ENCODE measurements at places on chromosomes 5 and 9.

DNA sequence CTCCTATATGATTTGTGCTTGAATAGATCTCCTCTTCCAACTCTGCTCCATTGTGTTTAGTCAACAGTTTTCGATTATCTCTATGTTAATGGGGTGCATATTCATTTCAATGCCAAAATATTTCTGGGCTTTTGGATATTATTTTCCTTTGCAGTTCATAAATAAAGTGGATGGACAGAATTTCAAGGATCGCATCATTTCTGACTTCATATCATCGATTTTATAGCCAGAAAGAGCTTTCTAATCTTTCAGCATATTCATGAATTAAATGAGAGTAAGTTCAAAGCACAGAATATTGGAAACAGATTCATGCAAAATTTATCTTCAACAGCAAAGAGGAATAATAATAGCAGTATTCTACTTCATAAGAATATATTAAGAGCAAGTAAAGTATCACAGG lies 60.0 kb upstream of the MINAR2 start:
- no peak for DNase-seq

GRCh38 chr9:121646992-121647391 lies 4.4 kb upstream of the DAB2IP start:
- DNase-seq = no peak

DNA sequence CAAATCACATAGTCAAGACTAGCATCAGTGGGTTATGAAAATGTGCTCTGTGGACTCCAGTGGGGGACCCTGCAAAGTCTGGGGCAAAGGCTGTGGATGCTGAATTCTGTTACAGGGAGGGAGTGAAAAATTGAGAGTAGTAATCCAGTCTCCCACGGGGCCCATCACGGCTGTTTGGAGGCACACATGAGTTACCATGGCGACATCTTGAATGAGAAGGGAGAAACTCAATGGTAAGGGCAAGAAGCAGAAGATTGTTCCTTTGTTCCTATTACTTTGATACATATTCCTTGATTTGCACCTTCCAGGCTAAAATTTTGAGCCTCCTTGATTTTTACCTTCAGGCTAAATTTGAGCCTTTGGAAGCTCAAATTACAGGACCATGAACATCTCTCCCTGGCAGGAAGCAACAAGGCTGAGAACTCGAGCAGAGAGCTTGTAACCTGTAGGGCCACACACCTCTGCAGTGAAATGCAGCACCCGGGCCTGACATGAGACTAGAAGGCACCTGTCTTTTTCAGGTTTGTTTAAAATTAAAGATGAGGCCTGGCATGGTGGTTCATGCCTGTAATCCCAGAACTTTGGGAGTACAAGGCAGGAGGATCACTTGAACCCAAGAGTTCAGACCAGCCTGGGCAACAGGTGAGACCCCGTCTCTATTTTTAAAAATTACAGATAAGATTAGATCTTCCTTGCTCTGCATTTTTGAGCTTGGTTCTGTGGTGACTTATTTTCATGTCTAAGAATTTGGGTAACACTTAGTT lies 31.0 kb upstream of the ZFR start:
- no peak for DNase-seq

- no peak for DNase-seq
Observed at GRCh38 chr5:17185773-17186172, 31.7 kb upstream of the BASP1 start.

- DNase-seq = no peak
Observed at GRCh38 chr9:114693248-114693855, 11.4 kb upstream of the TEX48 start.

DNA sequence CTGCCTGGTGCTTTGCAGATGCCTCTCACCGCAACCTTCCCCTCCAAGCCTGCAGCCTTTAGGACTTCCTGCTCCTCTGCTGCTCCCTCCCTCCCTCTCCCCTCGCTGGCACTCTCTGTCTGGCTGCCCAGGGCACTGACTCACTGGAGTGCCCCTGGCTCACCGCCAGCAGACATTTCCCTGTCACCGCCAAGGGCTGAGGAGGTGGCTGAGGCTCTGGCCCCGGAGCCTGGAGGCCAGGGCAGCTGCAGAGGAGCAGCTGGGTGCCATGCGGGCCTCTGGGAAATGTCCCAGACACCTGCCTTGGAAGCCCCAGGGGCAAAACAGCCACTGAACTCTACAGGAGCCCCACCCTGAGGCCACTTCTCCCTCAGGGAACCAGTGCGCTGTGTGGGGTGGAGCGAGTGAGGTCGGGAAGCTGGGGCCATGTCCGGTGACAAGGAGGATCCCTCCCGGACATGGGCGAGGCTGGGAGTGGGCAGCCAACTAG lies 53.4 kb downstream of the TENT4A start:
- peak; percentile 31 for DNase-seq

GRCh38 chr9:19934301-19934871 lies 145.5 kb upstream of the SLC24A2 start:
- DNase-seq = no peak

- DNase-seq = no peak
Observed at GRCh38 chr5:172541099-172541772, 86.9 kb upstream of the SH3PXD2B start.

DNA sequence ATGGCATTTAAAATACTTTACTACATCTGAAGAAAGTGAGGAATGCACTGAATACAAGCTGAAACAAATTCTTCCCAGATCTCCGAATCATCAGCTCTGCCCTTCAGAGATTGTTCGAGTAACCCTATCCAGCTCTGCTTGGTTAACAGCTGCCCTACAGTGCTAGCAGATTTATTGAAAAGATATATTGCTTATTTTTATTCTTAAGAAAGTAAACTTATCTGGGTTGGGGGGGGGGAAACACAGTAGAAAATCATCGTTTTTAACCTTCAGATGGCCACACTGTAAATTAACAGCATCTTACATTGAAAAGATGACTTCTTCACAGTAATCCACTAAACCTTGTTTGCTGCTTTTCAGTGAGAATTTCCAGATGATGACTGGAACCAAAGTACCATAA lies 210.8 kb downstream of the NFIB start:
- no peak for DNase-seq

DNA sequence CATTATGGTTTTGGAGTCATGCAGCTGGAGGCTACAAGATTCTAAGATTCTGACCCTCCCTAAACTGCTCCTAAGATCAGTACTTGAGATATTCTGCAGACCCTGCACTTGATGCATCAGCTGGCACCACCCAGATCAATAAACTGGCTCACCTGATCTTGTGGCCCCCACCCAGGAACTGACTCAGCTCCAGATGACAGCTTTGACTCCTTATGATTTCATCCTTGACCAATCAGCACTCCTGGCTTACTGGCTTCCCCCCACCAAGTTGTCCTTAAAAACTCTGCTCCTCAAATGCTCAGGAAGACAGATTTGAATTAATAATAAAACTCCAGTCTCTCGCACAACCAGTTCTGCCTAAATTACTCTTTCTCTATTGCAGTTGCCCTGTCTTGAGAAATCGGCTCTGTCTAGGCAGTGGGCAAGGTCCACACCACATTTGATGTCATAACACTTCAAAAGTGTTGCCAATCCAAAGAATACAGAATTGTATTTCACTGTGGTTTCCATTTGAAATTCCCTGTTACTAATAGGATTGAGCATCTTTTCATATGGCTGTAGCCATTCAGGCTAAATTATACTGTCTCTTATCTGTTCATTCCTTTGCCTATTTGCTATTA lies 14.8 kb upstream of the SLC30A5 start:
- no peak for DNase-seq

GRCh38 chr5:73268826-73269225 lies 95.8 kb downstream of the TMEM174 start:
- no peak for DNase-seq

DNA sequence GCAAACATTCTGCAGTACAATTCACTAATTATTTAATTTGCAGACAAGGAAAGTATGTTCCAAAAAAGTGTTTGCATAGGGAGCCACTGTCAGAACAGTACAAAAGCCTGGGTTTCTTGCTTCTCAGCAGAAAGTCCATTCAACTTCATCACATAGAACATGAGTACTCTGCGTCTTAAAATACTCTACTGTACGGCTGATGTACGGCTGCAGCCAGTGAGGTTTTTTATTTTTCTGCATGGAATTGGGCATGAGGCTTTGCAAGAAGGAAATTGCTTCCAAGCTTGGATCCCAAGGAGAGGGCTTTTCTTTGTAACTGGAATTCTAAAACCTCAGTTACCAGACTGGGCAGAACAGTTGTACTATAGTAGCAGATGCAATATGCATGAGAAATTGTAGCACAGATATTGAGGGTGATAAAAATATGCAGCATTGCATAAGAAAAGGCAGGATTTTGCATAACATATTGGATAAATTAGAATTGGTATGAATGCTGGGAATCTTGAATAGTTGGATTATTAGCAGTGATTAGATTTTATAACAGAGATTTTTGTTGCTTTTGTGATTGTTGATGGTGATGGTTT lies 178.1 kb upstream of the CDH9 start:
- DNase-seq = no peak

DNA sequence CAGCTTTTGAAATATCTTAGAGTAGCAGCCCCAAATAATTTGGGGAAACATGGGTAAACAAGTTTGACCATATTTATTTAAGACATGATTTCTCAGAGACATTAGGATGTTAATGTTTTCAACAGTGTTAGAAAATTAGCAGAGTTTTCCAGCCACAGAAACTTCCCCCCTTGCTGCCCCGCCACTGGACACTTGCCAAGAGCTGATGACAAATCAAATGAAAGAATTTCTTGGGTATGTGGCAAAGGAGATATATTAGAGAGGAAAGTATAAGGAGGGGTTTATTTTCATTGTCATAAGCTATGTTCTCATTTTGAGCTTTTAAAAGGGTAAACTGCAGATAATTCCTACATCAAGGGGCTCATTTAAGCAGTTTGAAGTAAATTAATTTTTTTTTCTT lies 15.9 kb downstream of the GABRA1 start:
- no peak for DNase-seq

GRCh38 chr5:122031836-122032235 lies 46.2 kb downstream of the LOX start:
- DNase-seq = no peak

DNA sequence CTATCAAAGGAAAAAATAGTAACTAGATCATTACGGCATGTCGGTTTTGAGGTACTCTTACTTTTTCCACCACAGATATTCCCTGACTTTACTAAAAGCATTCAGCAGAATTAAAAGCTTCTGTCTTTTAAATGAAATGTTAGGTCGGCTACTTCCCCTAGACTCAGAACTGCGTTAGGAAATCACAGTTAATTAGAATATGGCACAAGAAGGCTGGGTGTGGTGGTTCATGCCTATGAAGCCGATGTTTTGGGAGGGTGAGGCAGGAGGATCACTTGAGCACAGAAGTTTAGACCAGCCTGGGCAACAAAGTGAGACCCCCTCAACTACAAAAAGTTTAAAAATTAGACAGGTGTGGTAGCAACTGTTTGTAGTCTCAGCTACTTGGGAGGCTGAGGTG lies 24.4 kb downstream of the CEMIP2 start:
- DNase-seq = no peak

DNA sequence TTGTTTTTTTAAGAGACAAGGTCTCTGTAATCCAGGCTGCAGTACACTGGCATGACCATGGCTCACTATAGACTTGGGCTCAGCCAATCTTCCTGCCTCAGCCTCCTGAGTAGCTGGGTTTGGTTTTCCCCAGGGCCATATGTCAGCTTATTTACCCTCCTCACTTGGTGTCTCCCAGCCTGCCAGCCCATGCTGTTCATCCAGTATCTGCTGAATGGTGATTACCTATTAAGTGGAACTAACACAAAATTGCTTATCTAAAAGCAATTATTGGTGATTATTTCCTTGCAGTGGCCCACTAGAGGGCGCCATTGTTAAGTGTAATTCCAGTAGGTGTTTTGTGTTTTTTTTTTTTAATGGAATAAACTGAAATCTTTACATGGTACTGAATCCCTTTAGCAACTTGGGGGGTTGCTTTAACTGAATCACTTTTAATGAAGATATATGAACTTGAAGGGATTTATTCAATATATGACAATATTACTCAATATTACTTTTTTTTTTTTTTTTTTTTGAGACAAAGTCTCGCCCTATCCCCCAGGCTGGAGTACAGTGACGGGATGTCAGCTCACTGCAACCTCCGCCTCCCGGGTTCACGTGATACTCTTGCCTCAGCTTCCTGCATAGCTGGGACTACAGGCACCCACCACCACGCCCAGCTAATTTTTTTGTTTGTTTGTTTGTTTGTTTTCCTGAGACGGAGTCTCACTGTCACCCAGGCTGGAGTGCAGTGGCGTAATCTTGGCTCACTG lies 13.8 kb downstream of the EXOSC2 start:
- DNase-seq = no peak

- no peak for DNase-seq
Observed at GRCh38 chr9:129630967-129631673, 5.2 kb downstream of the NTMT1 start.

DNA sequence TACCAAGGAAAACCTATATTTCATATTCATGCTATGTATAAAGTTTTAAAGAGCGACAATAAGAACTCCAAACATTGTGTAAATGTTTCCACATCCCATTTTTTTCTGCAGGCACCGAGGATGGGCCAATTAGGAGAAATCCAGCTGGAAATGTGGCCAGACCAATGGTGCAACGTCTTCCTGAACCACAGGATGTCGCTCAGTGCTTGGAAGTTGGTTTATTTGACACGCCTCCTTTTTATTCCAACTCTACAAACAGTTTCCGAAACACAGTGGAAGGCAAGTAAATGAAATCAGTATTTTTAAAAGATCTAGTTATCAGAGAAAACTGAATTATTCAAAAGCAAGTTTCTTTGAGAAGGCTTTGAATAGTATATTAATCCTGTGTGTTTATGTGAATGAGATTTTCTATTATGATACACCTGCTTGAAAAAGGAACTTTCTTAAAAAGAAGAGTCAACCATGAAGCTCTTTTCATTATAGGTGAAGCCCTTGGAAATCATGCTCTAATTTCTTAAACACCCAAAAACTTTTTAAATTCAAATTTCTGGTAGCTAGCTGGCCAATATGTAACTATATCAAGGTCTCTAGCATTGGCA lies 9.1 kb downstream of the TYRP1 start:
- DNase-seq = peak; percentile 66

GRCh38 chr9:36007852-36008251 lies 28.9 kb upstream of the RECK start:
- no peak for DNase-seq

DNA sequence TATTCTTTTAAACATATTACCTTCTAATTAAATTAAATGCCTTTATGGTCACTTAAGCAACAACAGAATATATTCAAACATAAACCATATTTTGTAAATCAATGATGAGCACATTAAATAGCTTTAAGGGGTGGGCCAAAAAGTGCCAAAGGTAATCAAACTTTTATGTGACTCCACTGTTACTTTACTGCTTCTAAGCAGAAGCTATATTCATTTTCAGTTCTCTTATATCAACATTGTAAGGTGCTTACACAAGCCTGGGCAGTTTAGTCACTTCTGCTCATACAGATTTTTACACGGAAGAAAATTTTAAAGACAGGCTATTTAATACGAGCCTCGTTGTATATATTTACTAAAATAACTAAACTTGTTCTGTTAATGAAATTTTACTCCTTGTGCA lies 29.9 kb downstream of the RFX3 start:
- DNase-seq = no peak

GRCh38 chr9:114853071-114853855 lies 47.4 kb upstream of the TNFSF15 start:
- no peak for DNase-seq

GRCh38 chr5:134500699-134501430 lies 24.6 kb upstream of the JADE2 start:
- DNase-seq = no peak

GRCh38 chr9:127214421-127215267 lies 49.9 kb upstream of the GARNL3 start:
- no peak for DNase-seq

GRCh38 chr5:93421468-93421867 lies 159.6 kb downstream of the NR2F1-AS1 start:
- no peak for DNase-seq
